NCI-H1417 treated with DMSO at 0.1 percent for 48 hours (cell line): ENCODE measurements at places on chromosomes 13 and 19.

DNA sequence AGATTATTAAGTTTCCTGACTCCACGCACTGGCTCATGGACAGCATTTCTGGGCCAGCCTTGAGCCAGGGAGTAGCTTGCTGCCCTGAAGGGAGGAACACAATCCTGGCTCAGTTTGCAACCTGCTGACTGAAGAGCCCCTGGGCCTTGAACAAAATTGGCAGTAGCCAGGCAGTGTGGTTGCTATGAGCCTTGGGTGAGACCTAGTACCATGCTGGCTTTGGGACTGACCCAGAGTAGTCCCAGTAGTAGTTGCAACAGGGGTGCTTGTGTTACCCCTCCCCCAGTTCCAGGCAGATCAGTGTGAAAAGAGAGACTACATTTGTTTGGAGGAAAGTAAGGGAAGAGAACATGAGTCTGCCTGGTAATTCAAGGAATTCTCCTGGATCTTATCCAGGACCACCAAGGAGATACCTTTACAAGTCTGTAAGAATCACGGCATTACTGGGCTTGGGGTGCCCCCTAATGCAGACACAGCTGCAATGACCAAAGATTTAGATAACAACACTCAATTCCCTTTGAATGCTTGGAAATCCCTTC, 22.0 kb downstream of the ITGBL1 start:
- DNase-seq: no peak

DNA sequence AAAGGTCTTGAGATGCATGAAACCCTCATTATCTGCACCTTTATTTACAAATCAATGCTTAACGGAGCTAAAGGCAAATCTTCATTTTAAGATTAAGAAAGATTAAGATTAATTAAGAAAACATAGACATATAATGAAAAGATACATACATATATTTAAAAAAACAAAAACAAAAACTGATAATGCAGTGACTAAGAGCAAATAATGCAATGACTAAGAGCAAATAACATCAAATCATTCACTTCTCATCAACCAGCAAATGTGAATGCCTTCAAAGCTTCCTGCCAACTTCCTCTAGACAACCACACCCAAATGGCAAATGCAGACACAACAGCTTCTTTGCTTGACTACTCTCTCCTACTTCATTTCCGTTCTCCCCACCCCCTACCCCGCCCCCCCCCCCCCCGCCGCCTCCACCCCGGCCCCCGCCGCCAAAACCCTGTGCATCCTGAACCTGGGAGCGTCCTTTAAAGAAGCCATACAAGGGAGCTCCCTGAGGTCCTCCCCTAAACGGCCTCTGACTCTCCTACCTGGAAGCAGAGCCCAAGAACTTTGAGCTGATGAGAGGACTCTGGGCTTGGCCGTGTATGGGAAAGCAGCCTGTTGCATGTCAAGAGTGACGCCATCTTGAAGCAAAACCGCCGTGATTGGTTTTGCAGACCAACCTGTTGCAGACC, 24.5 kb downstream of the TEX101 start:
- DNase-seq: no peak

- no peak for DNase-seq
Measured at GRCh38 chr19:29389495-29389894, 136.3 kb upstream of the VSTM2B start.

DNA sequence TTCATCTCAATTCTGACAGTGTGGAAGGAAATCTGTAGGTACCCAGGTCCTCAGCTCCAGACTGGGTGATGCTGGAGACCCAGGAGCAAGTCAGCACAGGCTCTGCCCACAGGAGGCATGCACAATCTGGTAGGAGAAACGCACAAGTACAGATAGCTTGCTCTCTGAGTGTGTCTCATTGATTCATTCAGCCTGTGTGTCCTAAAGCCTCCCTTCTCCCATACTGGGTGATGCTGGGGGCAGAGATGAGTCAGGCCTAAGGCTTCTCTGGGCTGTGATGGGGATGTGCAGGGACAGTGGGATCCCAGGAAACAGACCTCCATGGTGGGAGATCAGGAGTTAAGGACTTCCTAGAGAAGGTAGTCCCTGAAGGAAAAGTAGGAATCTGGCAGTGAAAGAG, 6.8 kb downstream of the ZNF526 start:
- no peak for DNase-seq

GRCh38 chr19:53927739-53928138, 18.7 kb downstream of the CACNG7 start:
- DNase-seq: no peak

- no peak for DNase-seq
Measured at GRCh38 chr19:42199440-42200115, 17.9 kb downstream of the DEDD2 start.

DNA sequence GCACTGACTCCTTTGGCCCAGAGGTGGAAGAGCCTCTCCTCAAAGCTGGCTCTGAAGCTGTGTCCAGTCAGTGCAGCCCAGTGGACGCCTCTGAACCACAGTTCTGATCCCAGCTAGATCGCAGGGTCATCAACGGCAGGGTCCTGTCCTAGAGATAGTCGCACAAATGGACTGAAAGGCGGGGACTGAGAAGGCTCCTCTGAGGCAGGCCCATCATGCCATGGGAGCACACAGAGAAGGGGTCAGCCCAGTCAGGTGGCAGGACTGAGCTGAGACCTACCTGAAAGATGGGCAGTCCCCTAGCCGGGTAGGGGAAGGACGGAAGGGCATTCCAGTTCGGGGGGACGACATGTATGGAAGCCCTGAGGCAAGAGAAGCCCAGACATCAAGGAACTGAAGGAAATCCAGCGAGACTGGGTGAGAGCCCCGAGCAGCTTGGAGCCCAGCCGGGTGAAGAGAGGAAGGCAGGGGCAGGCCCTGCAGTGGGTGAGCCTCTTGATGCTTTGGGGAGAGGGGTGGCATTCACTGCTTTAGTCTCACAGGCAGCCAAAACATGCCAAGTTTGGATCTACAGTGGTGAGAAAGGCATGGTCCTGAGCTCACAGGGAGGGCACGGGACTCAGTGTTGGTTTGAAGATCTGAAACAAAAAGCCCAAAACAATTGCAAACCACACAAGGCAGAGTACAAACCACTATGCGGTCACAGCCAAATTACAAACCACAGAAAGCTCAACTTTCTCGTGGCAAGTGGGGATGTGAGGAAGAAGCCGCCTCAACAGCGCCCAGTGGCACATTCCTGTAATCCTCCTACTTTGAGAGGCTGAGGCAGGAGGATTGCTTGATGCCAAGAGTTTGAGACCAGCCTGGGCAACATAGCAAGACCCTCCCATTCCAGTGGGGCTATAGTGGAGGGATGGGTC, 10.0 kb downstream of the CALM3 start:
- no peak for DNase-seq

- peak; percentile 47 for DNase-seq
Measured at GRCh38 chr19:1239796-1240737, 1.5 kb upstream of the ATP5F1D start.

DNA sequence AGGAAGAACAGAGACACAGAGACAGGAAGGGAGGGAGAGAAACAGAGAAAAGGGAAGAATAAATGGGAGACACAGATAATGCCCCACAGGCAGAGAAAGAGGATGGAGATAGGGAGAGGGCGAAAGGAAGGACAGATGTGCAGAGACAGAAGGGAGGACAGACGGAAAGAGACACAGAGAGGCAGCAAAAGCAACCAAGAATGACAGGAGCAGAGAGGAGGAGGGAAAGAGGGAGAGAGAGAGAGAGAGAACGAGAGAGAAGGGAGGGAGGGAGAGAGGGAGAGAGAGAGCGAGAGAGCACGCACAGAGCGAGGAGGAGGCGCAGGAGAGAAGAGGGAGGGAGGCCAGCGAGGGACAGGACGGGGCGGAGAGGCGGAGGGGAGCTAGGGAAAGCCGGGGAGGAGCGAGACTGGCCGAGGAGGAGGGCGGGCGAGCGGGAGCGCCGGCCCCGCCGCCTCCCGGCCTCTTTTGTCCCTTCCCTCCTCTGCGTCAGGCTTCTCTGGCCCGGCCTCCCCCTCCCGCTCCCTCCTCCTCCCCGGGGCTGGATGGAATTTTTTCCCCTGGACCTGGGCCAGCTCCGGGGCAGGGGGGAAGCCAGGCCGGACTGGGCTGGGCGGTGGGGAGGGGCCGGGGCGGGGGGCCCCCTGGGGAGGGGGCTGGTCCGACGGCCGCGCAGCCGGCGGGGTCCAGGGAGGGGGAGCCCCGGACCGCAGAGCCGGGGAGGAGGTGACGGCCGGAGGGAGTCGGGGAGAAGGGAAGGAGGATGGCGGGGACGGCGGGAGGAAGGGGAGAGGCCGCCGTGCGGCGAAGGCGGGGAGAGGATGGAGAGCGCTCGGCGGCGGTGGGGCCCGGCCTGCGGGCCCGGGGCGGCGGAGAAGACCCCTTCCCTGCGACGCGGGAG, 4.2 kb upstream of the SPACA6 start:
- DNase-seq: peak; percentile 44

DNA sequence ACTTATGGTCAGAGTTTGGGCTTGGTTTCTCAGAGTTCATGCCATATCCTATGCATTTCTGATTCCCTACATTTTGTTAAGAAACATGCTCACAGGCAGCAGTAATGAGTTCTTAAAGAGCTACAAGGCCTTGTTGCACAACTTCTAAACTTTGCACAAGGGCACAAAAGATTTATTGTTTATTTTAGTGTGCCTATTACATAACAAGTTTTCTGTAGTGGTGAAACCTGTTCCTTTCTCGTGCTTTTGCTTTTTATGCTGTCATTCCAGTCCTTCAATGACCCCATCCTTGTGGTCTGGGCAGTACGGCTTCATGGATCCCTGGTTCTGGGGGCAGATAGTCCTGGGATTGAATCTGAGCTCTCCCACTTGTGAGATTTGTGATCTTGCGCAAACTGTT, 17.8 kb downstream of the ZNF507 start:
- DNase-seq: no peak

DNA sequence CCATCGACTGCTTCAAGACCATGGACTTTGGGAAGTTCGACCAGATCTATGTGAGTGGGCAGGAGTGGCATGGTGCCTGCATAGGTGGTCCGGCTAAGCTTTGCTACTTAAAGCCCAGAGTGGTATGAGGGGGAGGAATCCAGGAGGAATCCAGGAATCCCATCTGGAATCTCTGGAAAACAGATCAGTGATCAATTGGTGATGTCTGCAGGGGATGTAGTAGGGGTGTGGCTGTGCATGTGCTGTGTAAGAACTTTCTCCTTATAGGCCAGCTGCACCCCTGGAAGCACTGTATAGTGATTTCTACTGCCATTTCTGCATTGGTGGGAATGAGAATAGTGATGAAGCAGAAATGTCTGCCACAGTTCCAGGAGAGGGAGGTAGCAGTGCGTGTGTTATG, 23.6 kb downstream of the PNPLA6 start:
- no peak for DNase-seq

DNA sequence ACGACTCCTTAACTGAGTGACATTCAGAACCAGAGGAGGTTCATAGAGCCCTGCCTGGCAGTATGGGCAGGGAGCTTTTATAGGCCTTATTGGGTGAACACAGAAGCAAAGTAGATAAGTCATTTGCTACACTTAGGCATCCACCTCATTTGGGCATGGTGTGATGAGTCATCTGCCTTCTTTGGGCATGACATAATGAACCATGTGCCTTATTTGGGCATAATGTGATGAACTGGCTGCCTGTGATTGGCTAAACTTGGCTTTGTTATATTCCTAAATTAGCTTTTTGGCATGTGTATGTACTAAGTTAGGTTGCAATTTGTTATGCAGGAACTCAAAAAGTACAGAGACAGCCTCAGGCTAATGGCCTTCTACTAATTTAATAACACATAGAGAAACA, 2210.2 kb upstream of the PCDH20 start:
- no peak for DNase-seq

DNA sequence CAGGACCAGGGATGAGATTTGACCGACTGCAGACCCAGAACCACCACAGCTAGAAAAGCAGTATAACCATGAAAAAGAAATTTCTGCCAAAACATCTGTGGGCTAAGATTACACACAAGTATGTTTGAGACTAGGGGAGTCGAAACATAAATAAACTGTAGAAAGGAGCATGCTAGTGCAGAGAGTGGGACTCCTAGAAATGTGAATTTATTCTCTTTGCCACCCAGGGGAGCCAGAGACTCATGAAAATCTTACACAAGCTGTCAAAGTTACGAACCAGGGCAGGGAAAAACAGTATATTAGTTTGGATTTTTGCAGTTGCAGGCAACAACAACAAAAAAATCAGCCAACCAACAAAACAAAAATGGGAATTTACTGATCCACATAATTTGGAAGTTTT, 12.3 kb upstream of the HSPH1 start:
- no peak for DNase-seq

DNA sequence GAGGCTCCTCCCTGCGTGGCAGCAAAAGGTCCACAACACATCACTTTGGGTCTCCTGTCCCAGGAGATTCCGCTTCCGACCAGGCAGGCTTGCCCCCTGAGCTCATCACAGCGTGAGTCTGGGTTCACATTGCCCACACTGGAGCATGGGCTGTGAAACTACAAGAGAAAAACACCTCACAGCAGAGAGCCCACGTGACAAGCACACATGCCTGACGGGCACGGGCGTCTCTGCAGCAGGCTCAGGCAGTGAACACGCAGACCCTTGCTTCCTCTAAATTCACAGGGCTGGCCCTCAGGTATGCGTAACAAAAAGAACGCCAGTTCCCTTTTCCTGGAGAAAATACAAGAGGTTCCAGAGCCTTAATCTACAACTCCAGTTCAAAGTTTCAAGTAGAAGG, 41.9 kb downstream of the RASA3 start:
- DNase-seq: no peak

DNA sequence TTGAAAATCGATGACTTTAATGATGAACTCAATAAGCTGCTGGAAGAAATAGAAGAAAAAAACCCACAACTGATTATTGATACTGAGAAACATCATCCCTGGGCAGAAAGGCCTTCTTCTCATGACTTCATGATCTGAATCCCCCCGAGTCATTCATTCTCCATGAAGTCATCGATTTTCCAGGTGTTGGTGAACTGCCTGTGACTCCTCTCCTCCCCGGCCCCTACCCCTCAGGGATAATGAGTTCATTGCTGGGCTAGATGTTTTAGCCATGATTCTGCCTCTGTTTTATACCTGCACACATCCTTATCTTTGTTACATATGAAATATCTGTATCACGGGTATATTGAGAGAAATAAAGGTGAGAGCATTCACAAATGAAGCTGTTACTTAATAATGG, 34.6 kb downstream of the NLRP2 start:
- no peak for DNase-seq
